ENCODE measurements at places on chromosomes 13 and 19.

- DNase-seq: no peak
Observed at GRCh38 chr19:13115936-13116281, 631 bp downstream of the TRMT1 start.

DNA sequence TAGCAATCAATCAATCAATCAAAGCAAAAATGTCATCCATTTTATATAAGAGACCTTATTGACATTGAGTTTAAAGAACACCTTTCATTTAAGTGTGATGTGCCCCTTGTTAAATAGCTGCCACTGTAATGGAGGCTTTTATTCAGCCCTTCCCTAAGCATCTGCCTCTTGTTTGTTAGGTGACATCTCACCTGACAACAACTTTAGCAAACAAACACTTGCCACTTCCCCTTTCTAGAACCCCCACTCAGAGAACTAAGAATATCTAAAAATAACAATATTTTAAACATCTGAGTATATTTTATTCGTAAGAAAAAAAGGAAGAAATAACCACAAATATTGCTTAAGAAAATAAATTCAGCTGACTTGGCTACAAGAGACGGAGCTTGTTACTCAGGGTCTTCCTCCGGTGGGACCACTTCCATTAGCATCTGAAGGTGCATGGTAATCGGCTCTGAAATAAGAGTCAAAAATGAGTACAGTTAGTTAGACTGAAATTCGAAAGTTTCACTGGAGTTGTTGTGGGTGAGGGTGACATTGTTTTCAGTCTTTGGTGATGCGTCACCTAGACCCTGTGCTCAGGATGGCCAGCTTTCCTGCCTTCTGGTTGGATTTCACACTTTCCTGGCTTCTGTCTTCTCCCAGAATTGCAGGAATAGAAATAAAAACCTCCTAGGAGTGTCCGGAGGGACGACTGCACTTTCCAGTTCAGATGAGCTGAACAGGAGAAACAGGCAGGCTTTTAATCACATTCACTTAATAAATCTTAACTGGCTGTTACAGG, 39.1 kb downstream of the SLC7A9 start:
- no peak for DNase-seq

GRCh38 chr19:4717966-4718701, 5.5 kb downstream of the DPP9 start:
- no peak for DNase-seq

- DNase-seq: no peak
Observed at GRCh38 chr13:41624041-41624440, 166.7 kb downstream of the RGCC start.
